Islet precursor cell (in vitro differentiated cells): ENCODE measurements at places on chromosomes 2 and 18.

GRCh38 chr2:128409326-128410034 is 90.8 kb upstream of the HS6ST1 start:
- DNase-seq: peak; percentile 44

GRCh38 chr2:99035920-99036319 is 99.9 kb upstream of the CRACDL start:
- no peak for DNase-seq

- no peak for DNase-seq
Measured at GRCh38 chr2:85341269-85342029, 12.9 kb downstream of the RETSAT start.

GRCh38 chr2:170885130-170885791 is 43.8 kb upstream of the GORASP2 start:
- peak; percentile 61 for DNase-seq

- DNase-seq: no peak
Measured at GRCh38 chr18:64747803-64748202, 598.9 kb upstream of the LINC00305 start.

DNA sequence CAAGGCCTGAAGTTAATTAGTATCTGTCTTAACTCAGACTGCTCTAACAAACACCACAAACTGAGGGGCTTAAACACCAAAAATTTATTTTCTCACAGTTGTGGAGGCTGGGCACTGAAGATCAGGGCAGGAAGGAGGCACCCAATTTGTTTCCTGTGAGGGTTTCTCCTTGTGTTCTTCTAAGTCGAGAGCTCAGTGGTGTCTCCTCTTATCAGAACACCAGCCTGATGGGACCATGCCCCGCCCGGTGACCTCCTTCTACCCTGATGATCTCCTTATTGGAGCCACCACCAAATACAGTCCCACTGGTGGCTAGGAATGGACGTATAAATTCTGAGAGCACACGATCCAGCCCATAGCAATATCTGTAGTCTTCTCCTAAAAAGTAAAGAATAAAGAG is 20.5 kb downstream of the TMEM18 start:
- no peak for DNase-seq

GRCh38 chr2:16012626-16013358 is 72.4 kb downstream of the MYCN start:
- peak; percentile 92 for DNase-seq

DNA sequence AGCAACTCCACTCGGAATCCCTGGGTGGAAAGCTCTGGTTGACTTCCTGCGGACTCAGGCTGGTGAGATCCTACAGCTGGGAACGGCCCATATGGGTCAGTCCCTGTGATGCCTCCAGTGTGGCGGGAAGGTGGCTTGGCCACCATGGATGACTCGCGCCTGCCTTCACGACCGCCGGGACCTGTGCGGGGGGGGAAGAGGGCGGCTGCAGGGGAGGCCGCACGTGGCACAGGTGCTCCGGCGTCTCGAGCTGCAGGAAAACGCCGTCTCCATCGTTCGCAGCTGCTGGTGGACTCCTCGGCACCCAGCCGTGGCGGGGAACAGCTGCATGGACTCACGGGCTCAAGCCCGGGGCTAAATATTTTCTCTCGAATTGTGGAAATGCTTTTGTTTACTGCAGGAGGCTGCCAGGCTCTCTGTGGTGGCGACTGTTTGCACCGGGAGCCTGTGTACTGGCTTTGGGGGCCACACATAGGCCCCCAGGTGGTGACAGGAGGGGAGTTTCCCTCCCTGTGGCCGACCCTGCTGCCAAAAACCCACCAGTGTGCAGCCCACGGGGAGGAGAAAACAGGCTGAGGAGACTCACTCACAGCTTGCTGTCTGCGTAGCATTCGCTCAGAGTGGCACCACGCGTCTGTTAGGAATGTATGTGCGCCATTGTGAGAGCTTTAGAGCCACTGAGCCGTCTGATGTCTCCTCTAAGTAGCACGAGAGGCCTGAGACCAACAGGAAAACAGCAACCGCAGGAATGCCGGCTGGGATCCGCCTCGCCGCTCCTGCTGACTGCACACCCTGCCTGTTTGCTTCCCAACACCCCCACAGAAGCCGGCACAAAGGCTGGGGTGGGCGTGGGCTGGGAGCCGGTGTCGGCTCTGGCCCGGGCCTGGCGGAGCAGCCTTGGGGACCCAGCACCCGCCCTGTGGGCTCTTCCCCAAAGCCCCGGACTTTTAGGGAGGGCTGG is 89.2 kb downstream of the NFATC1 start:
- peak; percentile 92 for DNase-seq

DNA sequence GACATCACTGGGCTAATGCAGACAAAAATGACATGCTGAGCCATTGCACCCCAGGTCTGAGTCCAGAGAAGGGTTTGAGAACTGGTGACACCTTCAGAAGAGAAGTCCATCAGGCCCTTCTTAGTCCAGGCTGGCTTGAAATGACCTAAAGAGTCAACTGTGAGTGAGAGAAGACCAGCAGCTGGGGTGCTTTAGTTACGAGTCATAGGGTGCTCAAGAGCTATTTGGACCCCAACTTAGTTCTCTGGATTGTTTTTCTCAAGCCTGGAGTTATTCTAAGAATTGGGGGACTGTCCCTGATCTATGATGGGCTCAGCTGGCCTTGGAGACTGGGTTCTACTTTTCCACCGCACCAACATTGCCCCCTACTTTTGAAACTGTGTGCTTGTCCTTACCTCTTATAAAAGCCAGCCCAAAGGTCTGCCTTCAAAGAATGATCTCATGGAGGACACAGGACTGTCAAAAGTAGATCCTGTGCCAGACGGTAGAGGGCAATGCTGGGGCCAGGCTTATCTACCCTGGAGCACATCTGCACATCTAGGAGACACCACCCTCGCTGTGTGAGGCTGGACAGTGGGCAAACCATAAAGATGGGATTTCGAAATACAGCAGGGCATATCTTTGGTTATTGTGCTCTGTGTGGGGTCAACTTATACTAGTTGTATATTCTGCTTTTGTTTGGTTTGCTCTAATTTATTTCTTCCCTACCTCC is 333.0 kb upstream of the SLC14A2 start:
- no peak for DNase-seq

- DNase-seq: no peak
Measured at GRCh38 chr2:8230466-8230865, 451.4 kb upstream of the ID2 start.

DNA sequence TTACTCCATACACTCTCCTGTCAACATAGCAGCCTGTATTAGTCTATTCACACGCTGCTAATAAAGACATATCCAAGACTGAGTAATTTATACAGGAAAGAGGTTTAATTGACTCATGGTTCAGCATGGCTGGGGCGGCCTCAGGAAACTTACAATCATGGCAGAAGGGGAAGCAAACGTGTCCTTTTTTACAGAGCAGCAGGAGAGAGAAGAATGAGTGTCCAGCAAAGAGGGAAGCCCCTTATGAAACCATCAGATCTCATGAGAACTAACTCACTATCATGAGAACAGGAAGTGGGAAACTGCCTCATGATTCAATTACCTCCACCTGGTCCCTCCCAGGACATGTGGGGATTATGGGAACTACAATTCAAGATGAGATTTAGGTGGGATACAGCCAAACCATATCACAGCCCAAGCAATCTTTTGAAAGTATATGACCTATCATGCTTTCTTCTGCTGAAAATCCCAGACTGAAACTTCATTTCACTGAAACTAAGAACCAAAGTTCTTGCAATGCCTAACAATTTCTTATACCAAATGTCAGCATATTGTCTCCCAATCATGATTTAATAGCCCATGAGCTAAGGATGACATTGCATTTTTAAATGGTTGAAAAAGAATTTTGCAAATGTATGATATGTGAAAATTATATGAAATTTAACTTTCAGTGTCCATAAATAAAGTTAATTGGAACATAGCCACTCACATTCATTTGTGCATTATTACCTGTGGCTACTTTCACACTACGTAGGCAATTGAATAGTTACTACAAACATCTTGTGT is 686.8 kb upstream of the ZEB2 start:
- DNase-seq: no peak

GRCh38 chr2:127575941-127576432 is 40.5 kb downstream of the MYO7B start:
- DNase-seq: no peak

- DNase-seq: no peak
Measured at GRCh38 chr18:26159353-26159752, 25.7 kb downstream of the PSMA8 start.

DNA sequence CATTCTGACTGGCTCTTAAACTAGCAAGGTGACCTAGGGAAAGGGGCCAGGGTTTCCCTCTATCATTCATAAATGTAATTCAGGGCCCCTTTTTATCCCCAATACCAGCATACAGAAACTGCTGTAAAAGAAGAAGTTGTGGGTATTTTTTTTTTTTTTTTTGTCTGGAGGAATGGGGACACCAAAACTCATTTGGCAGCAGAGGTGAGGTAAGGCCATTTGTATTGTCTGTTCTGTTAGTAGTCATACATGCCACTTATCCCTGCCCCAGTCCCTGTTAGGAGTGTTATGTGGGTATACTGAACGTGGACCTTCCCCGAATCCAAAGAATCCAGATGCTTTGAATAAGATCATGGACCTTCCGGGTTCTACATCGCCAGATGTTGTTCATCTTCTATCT is 1.7 kb downstream of the SEPTIN2 start:
- DNase-seq: no peak

GRCh38 chr2:126893606-126894005 is 5.1 kb upstream of the TEX51 start:
- DNase-seq: no peak

GRCh38 chr2:157441072-157441454 is 2.8 kb downstream of the CYTIP start:
- no peak for DNase-seq

GRCh38 chr2:219352448-219353023 is 20.0 kb upstream of the RESP18 start:
- DNase-seq: peak; percentile 77

GRCh38 chr2:227932403-227932802 is 61.0 kb downstream of the DAW1 start:
- DNase-seq: no peak

- peak; percentile 73 for DNase-seq
Measured at GRCh38 chr2:113876503-113877387, 13.1 kb upstream of the ACTR3 start.

DNA sequence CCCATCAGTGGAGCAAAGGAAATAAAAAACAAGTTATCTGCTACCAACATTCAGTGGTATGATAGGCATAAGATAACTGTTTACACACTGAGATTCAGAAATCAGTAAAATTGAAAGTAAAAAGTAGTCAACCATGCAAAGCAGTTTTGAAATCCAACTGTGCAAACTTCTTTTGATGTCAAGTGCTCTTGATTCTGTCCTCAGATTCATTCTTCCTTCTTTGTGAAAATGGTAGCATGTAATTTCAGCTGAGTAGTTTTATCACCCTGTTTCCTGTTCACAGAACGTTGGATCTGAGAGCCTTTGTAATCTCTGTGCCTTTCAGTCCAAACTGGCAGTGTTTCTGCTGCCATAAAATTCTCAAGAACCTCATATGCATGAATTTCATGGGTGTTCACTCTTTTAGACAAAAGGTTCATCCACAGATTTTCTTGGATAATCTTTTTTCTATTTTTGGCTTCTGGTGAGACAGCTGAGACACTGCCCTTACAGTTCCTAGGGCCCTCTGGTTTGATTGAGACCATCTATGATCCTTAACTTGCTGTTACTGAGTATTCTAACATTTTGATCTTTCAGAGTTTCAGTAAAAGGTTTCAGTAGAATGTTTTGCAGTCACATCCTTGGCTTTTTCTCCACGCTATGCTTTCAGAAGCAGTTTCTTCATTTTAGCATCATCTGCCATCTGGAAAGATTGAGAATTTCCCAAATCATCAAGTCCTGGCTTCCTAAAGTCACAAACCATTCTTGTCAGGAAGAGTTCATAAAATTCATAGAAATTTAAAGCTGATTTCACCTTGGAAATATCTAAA is 272.3 kb upstream of the EPHA4 start:
- no peak for DNase-seq

GRCh38 chr2:110741491-110741980 is 9.2 kb downstream of the ACOXL start:
- peak; percentile 93 for DNase-seq

- DNase-seq: no peak
Measured at GRCh38 chr18:22613788-22614187, 196.1 kb upstream of the CTAGE1 start.

DNA sequence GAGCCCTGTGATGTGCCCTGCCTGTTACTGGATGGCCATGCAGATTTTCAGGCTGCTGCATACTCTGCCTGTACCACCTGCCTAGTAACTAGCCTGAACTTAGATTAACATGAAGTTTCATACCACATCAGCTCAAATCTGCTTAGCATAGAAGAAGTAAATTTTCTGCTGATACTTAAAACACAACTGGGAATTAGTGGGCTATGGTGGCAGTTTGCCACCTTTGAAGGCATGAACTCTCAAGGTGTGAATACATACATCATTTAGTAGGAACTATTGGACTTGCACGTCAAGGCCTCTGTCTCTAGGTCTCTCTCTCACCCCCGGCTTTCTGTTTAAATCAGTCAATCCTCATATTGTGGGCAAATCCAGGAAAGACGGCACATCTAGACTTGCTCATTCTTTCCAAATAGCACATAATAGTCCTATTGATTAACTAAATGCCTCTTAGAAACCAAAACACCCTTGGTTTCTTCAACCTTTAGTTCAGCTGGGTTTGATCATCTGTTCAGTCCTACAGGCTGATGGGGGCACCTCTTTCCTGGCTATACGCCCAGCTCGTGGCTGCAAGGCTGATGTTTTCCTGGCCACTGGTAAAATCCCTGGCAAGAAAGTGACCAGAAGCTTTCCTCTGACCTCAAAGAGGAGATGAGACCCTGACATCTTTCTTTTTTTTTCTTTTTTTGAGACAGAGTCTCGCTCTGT is 58.4 kb downstream of the ALPK2 start:
- no peak for DNase-seq

GRCh38 chr2:21289551-21289950 is 165.8 kb downstream of the TDRD15 start:
- DNase-seq: no peak

DNA sequence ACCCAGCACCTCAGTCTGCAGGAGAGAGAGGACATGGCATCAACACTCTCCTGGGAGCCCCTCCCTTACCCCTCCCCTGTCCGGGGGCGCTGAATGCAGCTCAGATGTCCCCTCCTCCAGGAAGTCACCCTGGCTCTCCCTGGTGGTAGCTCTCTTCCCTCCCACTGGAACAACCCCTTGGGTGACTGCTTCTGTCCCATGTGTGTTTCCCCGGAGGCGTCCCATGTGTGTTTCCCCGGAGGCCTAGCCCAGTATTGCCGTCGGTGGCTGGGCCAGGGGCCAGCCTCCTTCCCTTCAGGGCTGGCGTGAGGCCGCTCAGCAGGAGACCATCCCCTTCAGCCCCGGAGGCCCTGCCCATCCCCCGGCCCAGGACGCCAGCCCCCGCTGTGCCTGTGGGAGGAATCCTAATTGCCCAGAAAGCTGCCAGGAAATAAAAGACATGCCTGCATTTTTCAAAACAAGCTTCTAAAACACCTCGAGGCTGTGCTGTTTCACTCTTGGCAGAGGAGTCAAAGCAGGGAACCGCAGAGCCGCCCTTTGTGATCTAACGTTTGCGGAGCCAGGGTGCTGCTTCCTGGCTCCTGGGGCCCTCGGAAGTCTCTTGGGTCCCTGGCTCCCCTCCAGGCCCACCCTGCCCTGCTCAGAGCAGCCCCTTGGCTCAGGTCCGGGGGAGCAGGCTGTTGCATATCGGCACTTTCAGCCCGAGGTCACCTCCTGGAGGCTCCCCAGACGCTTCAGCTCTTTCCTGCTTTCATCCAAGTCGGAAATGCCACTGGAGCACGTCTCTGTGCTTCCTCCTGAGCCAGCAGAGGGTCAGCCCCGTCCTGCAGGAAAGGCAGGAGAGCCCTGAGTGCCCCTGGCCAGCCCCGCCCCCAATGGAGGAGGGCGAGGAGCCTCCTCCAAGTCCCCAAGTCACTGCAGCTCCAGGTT is 11.4 kb downstream of the SNED1 start:
- peak; percentile 86 for DNase-seq
